ENCODE measurements at places on chromosomes 6 and 20.
A peak's percentile ranks its signal among the peaks of the same experiment; 100 is the strongest.

GRCh38 chr20:34240693-34241615 is at the start of gene ASIP:
Gene ASIP, plus strand, starts transcription at chr20:34241423. Its CDS starts 18,952 bp downstream, at chr20:34260375.
- no peak for DNase-seq

- DNase-seq, result no peak
These were observed 29.8 kb downstream of the GFOD1 start for GRCh38 chr6:13457577-13457976.

DNA sequence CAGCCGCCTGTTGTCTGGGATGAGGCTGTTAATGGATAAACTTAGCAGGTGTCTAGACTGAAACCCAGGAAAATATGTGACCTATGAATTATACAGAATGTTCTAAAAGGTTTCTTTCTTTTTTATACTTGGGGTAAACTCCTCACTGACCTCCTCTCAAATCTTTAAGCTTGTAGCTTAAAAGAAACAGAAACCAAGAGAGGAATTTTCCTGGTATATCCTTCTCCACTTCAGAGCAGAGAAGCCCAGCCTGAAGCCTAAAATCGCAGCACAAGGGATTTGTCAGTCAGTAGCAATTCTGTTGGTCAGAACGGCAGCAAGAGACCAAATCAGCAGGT is 99.4 kb upstream of the RIPOR2 start:
- DNase-seq, result no peak

GRCh38 chr6:89952686-89953085 is 58.4 kb downstream of the GJA10 start:
- DNase-seq, result peak; percentile 85

DNA sequence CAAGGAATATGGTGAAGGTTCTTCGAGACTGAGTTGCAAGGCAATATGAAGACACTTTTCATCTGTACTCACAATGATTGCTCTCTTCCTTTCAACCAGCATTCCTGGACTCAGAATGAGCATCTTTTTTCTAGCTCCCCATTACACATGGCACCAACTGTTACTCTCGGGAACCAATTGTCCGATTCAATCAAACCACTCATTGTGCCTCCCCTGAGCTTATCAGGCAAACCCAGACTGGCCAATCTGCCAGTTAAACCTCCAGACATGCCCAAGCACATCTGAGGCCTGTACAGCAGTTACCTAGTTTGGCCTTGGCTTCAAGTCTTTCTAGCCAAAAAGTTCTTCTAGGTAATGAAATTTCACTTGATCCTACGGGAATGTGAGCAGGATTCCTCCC is 164.1 kb downstream of the ID4 start:
- peak; percentile 54 for DNase-seq

Data from hematopoietic multipotent progenitor cell treated with erythropoietin and hydrocortisone succinate and interleukin-3 and kit ligand, for 4 days (in vitro differentiated cells).